Activated naive CD4-positive, alpha-beta T cell treated with anti-CD3 and anti-CD28 coated beads, Interleukin-2, amount 50 U/mL, for 72 hours (primary cell): ENCODE measurements at places on chromosomes 4 and X. TPM values are rescaled to one million over a fixed set of nuclear protein-coding genes. Genes with fewer than 3 reads are reported as not detected.

MND1 gene
- 31.1 TPM for total RNA-seq

TMSB15A gene
- 2.4 TPM for total RNA-seq

CENPVL1 gene
- total RNA-seq = not detected

ADAM29 gene
- total RNA-seq = not detected

OTUD5 gene
- total RNA-seq = 82.4 TPM

GEMIN8 gene
- total RNA-seq = 14.7 TPM

EMCN gene
- not detected for total RNA-seq

SOWAHB gene
- not detected for total RNA-seq

AFP gene
- total RNA-seq = not detected

EXOC1L gene
- not detected for total RNA-seq

SH3RF1 gene
- total RNA-seq = 0.82 TPM
